ENCODE measurements at places on chromosomes 3 and 15. TPM values are rescaled to one million over a fixed set of nuclear protein-coding genes. Genes with fewer than 3 reads are reported as not detected.

ANKUB1 gene
- total RNA-seq: not detected

MYL3 gene
- 4.7 TPM for total RNA-seq

FSIP1 gene
- 0.69 TPM for total RNA-seq

MRPS25 gene
- total RNA-seq: 13.2 TPM

EPHA6 gene
- not detected for total RNA-seq

ACAN gene
- under 0.01 TPM for total RNA-seq

IL5RA gene
- not detected for total RNA-seq

ANKRD34C gene
- total RNA-seq: not detected

ST8SIA2 gene
- 2.3 TPM for total RNA-seq

TM4SF4 gene
- 1.3 TPM for total RNA-seq

BBS4 gene
- total RNA-seq: 17.7 TPM

ALDH1A3 gene
- total RNA-seq: 60.3 TPM

ABCF3 gene
- total RNA-seq: 53.3 TPM

THSD4 gene
- 22.6 TPM for total RNA-seq

ANP32A gene
- 21.9 TPM for total RNA-seq

PCLAF gene
- total RNA-seq: 8.3 TPM

XXYLT1 gene
- 18.4 TPM for total RNA-seq

OR5K2 gene
- not detected for total RNA-seq

ALDH1A2 gene
- total RNA-seq: 26.8 TPM

DOCK3 gene
- 0.69 TPM for total RNA-seq

ZNF502 gene
- total RNA-seq: 7.2 TPM

SERPINI2 gene
- total RNA-seq: not detected

HHLA2 gene
- total RNA-seq: 0.05 TPM

FBXW12 gene
- not detected for total RNA-seq

AMIGO3 gene
- total RNA-seq: not detected

P4HTM gene
- total RNA-seq: 22.7 TPM

ADAMTSL3 gene
- 20.7 TPM for total RNA-seq

ST3GAL6 gene
- total RNA-seq: 1.4 TPM
